ENCODE measurements at places on chromosomes 5 and 9.

- DNase-seq = no peak
These were observed 405.4 kb upstream of the ACTBL2 start for GRCh38 chr5:57887851-57888621.

DNA sequence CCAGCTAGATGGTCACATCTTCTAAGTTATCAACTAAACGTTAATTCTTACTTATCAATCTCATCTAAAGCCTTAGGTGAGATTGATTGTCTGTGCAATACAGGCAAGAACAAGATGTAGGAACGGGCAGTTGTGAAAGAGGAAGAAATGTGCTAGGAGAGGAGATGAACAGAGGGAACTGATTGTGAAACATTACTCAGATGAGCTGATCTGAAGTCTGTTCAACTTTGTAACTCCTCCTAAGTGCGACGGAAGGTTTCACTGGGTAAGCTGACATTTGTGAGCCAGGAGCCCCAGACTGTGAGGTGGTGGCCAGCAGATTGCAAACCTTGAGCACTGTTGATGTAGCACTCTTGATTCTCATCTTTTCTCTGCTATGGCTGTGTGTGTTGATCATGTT lies 204.1 kb downstream of the CD180 start:
- DNase-seq = no peak

DNA sequence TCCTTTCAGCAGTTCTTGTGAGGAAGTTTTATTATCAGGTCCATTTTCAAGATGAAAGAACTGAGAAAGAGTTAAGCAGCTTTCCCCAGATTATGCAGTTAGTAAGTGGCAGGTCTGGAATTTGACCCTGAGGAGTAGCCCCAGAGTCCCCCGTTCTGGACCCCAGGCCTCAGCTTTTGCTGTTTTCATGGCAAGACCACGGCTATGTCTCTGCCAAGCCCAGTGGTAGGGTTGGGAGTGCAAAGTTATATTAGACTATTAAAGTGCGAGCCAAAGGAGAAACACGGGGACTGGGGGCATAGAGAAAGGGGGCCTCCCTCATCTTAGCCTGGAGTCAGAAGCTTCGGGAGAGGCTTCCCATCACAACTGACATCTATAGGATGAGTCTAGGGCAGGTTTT lies 19.3 kb upstream of the ORM1 start:
- DNase-seq = no peak

DNA sequence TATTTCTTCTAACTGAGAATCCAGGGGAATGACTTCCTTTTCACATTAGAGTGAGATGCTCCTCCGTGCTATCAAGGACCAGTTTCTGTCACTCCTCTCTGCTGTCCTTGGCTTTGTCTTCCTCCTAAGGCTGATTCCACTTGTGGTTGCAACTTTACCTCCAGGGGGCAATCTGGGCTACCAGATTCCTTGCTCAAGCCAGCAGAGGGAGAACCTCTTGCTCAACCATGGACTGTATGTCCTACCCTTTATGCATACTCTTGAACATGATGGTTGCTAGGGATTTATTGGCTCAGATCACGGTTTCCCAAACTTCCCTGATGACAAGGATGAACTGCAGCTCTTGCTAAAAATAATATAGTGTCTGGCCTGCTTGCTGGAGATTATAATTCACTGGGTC lies 24.0 kb downstream of the NNT start:
- DNase-seq = no peak

DNA sequence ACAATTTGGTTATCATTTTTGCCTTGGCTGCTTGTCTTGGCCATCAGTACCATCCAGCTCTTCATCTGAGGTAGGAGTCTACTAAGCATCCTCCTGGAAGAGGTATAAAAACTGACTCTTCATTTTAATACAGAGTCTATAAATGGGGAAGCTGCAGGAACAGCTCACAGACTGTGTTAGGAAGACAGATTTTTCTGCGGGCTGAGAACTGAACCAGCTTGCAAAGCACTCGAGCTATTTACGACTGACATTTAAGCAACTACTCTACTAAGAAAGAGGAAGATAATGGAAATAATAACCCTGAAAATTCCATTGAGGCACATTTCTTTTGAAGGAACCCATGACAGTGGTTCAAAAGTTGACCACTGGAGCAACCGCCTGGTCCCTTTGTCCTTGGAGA lies 314.5 kb upstream of the RFX3 start:
- no peak for DNase-seq

GRCh38 chr9:69028754-69029153 lies 6.8 kb upstream of the FXN start:
- no peak for DNase-seq

DNA sequence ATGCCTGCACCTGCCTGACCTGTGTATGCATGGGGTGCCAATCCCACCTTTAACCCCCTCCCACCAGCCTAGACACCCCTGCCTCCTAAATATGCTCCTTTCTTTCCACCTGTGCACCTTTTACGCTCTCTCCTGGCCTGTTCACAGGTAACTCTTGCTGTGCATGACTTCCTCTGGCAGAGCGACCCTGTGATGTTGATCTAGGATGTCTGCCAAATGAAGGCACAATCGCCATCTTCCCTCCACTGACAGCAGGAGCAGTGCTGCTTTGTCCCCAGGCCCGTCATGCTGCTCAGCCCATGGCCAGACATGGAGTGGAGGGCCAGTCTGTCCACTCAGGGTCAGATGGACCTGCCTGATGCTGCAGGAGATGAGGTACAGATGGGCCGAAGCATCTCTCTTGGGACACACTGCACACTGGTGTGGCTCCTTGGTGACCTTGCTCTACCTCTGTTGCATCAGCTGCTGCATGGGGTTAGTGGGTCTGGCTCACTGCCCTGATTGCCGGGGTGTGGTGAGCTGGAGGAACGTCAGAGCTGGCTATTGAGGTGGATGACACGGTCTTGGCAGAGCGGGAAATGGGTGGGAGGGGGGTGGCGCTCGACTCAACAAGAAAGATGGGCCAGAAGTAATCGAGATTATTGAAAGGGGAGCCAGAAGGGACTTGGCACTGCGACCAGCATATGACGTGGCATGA lies 101.7 kb upstream of the PITX1 start:
- DNase-seq = no peak

- DNase-seq = no peak
These were observed 33.6 kb upstream of the IER5L start for GRCh38 chr9:129211686-129212085.
